ENCODE measurements at places on chromosomes 4 and X.

GRCh38 chr4:36243355-36244256 lies 708 bp downstream of the ARAP2 start:
- DNase-seq: peak; percentile 24

- no peak for DNase-seq
Observed at GRCh38 chrX:139187738-139188137, 342.8 kb upstream of the F9 start.

DNA sequence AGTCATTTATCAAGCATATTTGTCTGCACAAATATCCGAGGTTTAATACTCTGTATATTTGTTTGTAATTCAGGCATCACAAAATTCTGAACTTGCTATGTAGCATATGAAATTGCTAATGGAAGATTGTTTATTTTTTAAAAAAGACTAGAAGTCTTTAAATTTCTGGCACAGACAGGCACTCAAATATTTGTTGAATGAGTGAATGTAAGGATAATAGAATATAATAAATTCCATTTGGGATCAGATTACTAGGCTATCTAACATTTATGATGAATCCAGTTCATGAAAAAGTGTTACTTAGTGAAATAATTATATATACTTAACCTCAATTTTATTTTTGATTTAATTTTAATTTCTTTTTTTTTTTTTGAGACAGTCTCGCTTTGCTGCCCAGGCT lies 30.4 kb upstream of the TEC start:
- no peak for DNase-seq

DNA sequence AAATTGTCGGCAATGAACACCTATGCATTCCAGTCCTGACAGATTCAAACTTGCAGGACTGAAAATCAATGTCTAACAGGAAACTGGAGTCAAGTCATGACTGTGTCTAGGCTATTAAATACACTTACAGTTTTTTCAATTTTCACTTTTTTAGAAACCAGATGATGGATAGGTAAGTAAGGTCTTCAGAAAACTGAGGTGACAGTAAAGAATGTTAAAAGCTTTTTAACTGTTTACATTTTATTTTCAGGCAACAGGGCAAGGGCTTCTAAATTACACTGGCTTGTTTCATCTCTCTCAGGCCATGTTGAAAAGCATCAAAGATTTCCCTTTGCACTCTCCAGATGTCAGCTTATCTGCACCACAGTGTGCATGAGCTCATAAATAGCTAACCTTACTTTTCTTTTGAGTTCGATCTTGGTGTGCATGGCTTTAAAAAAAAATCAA lies 65.2 kb downstream of the SEC24D start:
- no peak for DNase-seq

GRCh38 chr4:30721185-30722091 lies 1.3 kb downstream of the PCDH7 start:
- DNase-seq: peak; percentile 34

DNA sequence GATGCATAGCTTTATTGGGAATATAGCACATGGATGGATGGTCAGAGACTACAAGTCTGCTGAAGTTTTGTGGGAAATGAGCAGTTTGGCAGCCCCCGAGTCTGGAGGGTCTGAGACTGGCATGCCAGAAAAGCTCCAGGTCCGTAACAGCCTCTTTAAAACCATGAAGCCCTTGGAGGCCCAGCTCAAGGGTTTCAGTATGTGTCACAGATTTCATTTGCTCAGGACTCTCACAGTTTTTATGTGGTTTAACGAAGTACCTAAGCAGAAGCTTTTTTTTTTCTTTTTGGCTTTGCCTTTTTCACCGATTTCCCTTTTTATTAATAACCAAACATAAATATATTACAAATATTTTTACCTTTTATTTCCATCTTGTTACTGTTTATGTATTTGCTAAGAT lies 30.6 kb upstream of the TMEM184C start:
- DNase-seq: no peak

Measured in left renal cortex interstitium (tissue), 4 donors.